LoVo (cell line): ENCODE measurements at places on chromosomes 1 and 21.
A peak's percentile ranks its signal among the peaks of the same experiment; 100 is the strongest.

- no peak for DNase-seq
Observed at GRCh38 chr1:194043984-194044755, 857.8 kb upstream of the B3GALT2 start.

DNA sequence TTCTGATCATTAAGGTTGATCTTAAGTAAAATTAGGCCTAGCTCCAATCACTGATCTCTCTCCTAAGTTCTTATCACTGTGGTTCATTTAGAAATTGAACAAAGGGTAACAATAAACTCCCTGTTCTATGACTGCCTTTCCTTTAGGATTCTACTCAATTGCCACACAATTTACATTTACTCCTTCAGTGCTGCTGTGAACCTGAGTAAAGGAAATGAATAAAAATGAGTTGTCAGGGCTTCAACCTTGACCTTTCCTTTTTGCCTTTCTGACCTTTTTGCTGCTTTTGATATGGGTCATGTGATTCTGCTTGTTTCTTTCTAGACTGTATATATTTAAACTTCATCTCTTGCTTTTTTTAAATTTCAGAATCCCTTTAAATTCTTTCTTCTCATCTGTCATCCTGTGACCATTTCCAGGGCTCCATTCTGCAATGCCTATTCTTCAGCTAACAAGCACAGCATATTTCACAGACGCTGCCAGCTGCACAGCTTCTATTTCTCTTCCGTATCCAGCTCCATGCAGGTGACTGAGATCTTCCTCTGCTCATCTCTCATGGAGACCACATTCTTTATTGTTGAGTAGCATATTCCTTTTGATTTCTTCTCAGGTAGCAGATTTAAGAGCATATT lies 3.2 kb downstream of the LRRC8B start:
- no peak for DNase-seq

- no peak for DNase-seq
Observed at GRCh38 chr1:32334274-32334861, 1.7 kb downstream of the MARCKSL1 start.

DNA sequence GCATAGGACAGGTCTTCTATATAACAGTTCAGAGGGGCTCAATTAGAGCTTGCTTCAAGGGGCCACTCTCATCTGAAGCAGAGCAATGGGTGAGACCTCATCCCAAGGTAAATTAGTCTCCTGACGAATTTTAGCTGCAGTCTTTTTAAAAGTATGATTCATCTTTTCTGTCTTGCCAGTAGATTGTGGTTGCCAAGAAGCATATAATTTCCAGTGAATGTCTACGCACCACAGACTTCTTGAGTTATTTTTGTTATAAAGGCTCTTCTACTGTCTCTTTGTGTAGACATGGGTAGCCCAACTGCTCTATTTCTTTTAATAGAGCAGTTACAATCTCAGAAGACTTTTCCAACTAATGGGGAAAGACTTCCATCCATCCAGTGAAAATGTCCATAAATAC lies 108.9 kb upstream of the FMN2 start:
- no peak for DNase-seq

- no peak for DNase-seq
Observed at GRCh38 chr1:150309758-150310508, 11.4 kb upstream of the PRPF3 start.

GRCh38 chr1:15802234-15802965 lies 5.0 kb downstream of the UQCRHL start:
- DNase-seq: no peak

DNA sequence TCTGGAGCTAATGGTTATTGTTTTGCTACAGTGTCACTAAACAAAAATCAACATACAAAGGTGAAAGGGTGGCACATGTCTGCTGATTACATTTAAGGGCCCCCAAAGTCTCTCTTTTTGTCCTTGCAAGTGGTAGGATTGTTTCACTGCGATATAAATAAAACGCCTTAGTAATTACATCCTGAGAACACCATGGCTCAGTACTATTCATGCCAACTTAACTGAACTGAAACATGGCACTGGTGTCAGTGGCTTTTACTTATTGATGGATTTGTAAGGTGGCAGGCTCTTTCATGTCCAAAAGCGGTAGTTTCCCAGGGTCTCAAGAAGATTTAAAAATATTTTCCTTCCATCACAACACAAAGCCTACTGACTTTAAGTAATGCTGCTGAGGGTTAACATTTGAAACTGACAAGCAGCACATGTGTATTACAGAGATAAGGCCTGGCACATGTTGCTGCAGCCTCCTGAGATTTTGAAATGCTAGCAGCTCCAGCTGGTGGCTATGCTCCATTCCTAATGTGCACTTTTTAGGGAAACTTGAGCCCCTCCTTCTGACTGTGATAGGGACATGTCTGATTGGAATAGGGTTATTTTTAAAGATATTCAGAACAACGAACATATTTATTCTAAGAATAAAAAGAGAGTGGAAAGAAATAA lies 86.8 kb downstream of the ATP1B1 start:
- no peak for DNase-seq

DNA sequence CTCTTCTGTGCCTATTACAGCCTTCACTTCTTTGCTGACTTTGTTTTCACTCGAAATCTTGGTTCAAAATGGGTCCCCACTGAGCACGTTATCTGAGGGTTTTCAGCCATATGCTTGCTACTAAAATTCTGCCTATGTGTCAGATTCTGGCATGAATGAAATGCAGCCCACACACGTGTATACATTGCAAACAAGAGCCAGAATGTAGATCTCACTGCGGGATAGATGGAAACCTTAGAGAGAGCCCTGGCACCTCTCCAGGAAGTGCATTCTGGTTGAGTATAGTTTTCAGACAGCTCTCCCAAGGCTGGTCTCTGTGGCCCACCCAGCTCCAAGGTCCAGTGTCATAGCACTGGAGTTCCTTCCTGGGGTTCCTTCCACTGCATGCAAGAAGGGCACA lies 234.7 kb upstream of the GJB5 start:
- DNase-seq: no peak

DNA sequence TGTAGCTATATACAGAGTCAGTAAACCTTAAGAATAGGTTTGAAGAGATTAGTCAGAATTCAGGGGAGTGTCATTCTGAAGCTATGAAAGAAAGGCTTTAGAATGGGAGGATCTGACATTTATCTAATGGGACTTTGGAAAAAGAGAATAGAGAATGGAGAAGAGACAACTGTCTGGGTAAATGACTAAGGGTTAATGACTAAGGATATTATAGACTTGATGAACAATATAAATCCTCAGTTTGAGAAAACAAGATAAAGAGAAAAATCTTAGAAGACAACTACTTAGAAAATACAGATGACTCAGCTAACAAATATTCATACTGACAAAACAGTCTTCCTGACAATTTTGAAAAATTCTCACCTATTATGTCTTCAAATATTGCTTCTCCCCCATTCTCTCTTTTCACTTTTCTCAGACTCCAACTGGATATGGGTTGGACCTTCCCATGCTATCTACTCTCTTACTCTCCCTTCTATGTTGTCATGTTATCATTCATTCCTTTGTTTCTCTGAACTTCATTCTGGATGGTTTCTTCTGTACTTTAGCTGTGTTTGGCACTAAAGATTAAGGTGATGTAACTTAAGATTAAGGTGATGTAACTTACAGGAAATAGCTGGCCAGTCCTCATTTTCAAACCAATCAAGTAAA lies 20.4 kb downstream of the SLC16A1 start:
- DNase-seq: peak; percentile 34

DNA sequence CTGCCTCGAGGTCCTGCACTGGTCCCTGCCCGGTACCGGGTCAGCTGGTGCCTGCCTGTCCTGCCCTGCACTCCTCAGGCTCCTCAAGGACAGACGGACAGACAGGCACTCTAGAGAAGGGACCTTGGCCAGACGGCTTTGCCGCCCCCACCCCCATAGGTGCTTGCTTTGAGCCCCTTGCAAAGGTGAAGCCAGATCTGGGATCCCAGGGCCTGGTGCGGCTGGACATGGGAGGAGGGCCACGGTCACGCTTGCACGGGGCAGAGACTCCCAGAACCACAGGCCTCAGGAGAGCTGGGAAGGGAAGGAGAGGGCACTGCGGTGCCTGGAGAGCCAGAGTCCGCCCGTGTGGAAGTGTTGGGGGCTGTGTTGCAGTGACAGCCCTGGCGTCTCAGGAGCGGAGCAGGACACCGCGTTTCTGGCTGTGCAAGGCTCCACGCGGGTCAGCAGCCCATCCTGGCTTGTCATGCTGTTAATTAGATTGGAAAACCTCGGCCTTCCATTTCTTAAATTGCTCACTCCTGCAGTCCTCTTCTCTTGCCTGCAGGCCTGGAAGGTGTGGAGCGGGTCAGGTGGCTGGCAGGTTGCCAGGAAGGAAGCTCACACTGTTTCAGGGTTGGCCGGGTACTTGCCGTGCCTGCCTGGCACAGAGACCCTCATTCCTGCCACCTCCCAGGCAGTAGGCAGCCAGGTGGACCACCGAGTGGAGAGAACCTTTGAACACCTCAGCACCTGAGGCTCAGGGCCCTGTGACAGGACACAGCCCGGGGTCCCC lies 16.3 kb downstream of the COL18A1 start:
- DNase-seq: peak; percentile 26
